T-helper 2 cell (primary cell): ENCODE measurements at places on chromosomes 16 and 17.
A peak's percentile ranks its signal among the peaks of the same experiment; 100 is the strongest.

DNA sequence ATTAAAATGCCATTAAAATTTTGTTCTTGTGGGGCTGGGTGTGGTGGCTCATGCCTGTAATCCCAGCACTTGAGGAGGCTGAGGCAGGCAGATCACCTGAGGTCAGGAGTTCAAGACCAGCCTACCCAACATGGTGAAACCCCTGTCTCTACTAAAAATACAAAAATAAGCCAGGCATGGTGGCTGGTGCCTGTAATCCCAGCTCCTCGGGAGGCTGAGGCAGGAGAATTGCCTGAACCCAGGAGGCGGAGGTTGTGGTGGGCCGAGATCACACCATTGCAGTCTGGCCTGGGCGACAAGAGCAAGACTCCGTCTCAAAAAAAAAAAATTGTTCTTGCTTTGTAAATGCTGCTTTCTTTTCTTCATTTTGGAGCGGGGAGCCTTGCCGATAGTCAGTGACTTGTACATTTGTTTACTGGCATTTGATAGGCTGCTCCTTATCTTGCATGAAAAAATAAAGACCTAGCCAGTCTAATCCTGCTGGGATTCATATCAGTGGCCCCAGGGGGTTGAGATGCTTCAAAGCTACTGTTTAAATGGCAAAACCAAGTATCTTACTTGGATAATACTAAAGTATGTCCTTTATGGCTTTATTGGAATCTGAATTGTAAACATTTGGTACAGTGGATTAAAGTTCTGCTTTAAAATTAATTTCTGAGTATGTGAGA lies 3.3 kb upstream of the CLTC start:
- DNase-seq = no peak

- no peak for DNase-seq
Observed at GRCh38 chr16:4814542-4815173, 12.2 kb upstream of the ROGDI start.

GRCh38 chr16:8594149-8594666 lies 3.9 kb upstream of the TMEM114 start:
- DNase-seq = no peak

- no peak for DNase-seq
Observed at GRCh38 chr16:74447578-74447977, 26.3 kb upstream of the CLEC18B start.

- no peak for DNase-seq
Observed at GRCh38 chr16:142405-142967, 4.0 kb upstream of the NPRL3 start.

DNA sequence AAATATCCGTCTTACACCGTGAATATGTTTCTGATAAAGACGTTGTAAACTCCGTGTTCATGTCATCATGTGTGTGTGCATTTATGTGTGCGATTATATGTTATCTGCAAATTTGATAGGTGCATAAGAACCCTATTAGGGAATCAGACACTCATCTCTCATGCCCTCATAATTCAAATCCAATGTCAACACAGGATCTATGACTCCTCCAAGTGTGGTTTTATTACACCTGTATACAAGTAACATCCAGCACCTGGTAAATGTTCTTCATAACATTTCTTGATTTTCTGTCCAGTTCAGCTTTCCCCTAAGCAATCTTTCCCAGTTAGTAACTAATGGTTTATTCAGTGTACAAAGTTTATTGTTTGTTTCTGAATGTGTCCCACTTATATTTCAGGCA lies 681.9 kb downstream of the CDH11 start:
- DNase-seq = no peak

GRCh38 chr17:65198653-65199382 lies 61.6 kb downstream of the RGS9 start:
- peak; percentile 75 for DNase-seq

- DNase-seq = no peak
Observed at GRCh38 chr17:69967910-69968411, 107.1 kb upstream of the KCNJ16 start.

- no peak for DNase-seq
Observed at GRCh38 chr17:39652587-39653315, 12.4 kb upstream of the TCAP start.

DNA sequence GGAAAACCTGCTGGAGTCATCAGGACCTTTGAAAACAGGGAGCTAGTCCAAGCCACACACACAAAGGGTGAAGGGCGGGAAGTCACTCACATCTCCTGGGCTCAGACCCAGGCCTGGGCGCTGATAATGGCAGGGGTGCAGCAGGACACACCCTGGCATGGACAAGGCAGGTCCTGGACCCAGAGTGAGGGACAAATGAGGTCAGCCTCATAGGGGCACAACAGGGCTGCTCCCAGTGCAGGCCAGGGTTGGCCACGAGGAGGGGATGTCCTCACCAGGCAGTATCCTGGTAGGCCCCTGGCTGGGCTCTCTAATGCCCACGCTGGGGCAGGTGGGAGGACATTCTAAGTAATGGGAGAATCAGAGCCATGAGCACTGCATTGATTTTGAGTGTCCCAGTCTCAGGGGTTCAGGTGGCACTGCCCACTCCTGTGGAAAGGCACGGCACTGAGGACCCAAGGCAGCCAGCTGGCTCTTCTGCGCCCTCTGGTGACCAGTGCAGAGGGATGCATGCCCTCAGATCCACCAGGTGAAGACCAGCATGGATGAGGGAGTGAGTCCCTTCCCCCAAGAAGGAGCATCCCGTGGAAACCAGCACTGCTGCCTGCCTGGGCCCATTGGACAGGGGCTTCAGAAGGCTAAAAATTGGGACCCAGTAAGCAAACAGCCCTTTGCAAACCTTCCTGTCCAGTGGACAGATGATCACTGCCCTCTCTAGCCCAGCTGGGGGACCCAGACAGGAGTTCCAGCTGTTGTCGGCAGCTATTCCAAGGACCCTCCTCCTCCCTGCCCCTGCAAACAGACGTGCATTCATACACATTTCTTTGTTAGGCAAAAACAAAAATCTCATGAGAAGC lies 23.4 kb upstream of the SREBF1 start:
- DNase-seq = peak; percentile 55

DNA sequence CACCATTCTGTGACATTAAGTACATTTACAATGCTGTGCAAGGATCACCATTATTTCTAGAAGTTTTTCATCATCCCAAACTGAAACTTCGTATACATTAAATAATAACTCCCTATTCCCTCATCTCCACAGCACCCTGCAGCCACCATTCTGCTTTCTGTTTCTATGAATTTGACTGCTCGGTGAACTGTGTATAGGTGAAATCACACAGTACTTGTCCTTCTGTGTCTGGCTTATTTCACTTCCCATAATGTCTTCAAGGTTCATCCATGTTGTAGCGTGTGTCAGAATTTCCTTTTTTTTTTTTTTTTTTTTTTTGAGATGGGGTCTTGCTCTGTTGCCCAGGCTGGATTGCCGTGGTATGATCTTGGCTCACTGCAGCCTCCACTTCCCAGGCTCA lies 20.4 kb downstream of the RAP1GAP2 start:
- no peak for DNase-seq

DNA sequence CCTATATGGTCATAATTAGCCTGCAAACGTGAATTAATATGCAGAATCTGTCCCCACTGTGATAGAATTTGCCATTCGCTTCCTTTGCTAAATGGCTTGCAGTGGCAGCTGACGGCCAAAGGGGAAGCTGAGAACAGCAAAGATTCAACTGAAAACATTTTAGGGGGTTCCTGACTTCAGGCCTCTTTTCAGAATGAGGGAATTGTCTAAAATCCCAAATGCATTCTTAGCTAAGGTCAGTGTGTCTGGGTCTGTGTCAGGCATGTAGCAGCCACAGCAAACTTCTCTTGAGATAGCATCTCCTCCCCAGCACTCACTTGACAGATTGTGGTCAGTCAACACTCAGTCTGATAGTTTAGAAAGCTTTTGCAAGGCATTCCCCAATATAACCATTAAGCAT lies 701.1 kb downstream of the WWOX start:
- DNase-seq = no peak

DNA sequence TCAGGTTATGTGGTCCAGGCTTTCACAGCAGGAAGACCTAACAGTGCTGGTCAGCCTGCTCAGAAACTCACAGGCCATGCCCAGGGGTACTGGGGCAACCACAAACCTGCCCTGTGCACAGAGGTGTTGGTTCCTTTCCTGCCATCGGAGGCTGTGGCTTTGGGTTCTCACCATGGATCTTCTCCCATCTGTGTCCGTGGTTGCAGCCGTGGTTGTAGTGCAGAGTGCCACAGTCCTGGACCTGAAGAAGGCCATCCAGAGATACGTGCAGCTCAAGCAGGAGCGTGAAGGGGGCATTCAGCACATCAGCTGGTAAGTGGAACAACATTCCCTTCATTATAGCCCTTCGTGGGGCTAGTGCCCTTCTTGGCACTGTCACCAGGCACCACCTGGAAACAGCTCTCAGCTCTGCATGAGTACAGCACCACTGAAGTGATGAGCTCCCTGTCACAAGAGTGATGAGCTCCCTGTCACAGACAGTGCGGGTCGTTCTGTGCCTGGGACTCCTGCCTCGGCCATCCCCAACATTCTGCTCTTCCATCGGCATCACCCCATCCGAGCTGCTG lies 2.0 kb downstream of the SNRNP25 start:
- no peak for DNase-seq

DNA sequence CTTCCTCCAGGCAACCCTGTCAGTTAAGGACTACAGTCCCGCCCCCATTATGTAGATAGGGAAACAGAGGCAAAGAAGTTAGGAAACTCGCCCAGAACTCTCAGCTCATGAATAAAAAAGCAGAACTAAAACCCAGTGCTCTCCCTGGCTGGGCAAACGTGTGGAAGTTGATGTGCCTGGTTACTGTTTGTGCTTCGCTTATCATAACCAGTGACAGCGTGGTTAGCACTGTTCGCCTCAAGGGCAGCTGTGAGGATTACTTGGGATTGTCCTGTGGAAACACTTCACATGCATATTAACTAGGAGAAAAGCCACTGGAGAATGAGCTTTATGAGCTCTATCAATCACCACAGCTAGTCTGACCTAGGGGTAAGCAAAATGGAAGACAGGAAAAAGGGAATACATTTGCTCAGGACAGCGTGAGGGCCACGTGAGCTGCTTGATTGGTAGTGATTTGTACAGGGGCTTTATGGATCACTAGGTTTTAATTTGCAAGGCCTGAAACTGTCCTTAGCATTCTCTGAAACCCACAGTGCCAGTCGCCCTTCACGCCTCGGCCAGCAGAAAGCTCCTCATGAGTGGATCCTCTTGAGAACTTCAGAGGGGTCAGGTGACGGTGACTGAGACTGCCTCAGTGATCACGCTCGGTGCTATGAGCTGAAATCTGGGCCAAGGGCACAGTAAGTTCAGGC lies 19.9 kb downstream of the CYB5D2 start:
- DNase-seq = no peak

GRCh38 chr17:73595479-73595878 lies 48.8 kb downstream of the SDK2 start:
- DNase-seq = no peak

GRCh38 chr17:61587242-61587641 lies 3.8 kb downstream of the NACA2 start:
- DNase-seq = no peak

DNA sequence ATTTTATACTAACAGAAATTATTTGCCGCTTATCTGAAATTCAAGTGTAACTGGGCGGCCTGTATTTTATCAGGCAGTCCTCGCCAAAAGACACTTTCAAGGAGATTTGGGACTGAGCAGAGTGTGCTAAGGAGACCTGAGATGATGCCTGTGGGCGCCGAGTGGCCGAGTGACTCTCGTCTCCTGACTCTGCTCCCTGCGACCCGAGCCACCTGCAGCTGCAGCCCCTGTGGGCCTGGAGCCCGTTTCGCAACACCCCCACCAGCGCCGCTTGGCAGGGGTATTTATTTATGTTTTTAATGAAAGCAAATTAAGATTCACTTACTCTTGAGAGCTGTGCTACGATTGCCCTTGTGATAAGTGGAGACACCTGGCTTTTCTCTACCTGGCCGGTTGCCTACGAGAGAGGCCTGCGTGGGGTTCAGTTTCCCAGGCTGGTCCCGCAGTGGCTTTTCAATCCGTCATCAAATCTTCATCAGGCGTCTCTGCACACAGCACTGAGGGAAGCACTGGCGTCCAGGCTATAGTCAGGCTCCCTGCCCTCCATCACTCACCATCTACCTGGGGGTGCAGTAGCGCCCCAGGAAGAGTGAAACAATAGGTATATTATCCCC lies 124.0 kb downstream of the SEC14L1 start:
- DNase-seq = no peak

GRCh38 chr17:64040206-64040605 lies 19.8 kb upstream of the ICAM2 start:
- DNase-seq = no peak

DNA sequence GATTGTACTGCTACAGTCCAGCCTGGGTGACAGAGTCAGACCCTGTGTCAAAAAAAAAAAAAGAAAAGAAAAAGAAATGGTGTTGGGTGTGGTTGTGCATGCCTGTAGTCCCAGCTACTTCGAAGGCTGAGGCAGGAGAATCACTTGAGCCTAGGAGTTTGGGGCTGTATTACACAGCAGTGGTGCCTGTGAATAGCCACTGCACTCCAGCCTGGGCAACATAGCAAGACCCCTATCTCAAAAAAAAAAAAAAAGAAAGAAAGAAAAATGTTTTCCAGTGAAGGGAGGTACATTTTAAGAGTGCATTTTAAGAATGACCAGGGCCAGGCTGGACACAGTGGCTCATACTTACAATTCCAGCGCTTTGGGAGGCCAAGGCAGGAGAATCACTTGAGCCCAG lies 6.3 kb downstream of the ARL2BP start:
- no peak for DNase-seq

DNA sequence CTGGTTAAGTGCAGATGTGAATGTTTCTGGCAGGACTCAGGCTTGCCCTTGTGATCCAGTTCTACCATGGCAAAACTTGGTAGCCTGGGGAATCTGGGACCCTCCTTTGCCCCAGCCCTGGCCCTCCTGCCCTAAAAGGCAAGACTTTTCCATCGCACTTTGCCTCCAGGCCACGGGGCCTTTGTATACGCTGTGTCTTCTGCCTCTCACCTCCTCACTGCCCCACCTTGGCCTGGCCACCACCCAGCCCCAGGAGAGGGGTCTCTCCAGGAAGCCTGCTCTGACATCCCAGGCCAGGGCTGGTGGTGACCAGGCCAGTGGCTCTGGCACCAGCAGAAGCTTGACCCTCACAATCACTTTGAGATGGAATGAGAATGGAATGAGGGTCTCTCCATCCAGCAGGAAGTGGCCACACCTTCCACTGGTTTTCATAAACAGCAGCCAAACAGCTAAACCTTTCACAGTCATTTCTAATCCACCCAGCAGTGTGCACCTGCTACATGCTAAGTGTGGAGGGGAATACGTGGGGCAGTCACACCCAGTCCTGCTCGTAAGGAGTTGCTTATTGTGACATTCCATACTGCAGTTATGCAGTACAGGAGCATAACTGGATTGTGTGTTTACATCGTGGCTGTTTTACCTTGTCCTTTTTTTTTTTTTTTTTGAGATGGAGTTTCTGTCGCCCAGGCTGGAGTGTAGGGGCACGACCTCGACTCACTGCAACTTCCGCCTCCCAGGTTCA lies 1.6 kb upstream of the MRPL38 start:
- no peak for DNase-seq

DNA sequence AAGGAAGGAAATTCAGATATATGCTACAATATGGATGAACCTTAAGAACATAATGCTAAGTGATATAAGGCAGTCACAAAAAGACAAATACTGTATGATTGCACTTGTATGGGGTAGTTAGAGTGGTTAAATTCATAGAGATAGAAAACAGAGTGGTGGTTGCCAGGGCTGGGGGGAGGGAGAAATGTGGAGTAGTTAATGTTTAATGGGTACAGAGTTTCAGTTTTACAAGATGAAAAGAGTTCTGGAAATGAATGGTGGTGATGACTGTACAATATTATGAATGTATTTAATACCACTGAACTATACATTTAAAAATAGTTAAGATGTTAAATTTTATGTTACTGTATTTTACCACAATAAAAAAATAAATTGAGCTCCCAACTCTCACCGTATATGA lies 157.9 kb downstream of the TOX3 start:
- no peak for DNase-seq

- no peak for DNase-seq
Observed at GRCh38 chr16:66752958-66753357, 1.5 kb upstream of the DYNC1LI2 start.
